NCI-H1092 (cell line): ENCODE measurements at places on chromosomes 13 and 19.

GRCh38 chr19:21566073-21566472 lies 60.7 kb downstream of the ZNF429 start:
- no peak for DNase-seq

GRCh38 chr13:104823071-104823470 lies 1712.4 kb downstream of the EFNB2 start:
- no peak for DNase-seq

DNA sequence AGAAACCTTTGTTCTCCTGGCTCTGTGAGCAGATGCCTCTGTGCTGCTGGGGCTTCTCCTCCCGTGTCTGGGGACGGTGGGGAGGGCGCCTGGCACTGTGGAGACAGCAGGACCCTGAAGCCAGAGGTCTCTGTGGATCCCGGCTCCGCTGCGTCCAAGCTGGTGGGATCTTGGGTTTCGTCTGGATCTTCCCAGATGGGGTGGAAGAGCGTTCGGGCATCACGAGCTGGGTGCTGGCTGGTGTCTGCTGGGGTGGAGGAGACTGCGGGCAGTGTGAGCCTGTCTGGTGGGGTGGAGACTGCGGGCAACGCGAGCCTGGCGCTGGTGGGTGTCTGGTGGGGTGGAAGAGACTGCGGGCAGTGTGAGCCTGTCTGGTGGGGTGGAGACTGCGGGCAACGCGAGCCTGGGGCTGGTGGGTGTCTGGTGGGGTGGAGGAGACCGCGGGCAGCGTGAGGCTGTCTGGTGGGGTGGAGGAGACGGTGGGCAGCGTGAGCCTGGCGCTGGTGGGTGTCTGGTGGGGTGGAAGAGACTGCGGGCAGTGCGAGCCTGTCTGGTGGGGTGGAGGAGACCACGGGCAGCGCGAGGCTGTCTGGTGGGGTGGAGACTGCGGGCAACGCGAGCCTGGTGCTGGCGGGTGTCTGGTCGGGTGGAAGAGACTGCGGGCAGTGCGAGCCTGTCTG lies 5.6 kb downstream of the TEX29 start:
- no peak for DNase-seq

DNA sequence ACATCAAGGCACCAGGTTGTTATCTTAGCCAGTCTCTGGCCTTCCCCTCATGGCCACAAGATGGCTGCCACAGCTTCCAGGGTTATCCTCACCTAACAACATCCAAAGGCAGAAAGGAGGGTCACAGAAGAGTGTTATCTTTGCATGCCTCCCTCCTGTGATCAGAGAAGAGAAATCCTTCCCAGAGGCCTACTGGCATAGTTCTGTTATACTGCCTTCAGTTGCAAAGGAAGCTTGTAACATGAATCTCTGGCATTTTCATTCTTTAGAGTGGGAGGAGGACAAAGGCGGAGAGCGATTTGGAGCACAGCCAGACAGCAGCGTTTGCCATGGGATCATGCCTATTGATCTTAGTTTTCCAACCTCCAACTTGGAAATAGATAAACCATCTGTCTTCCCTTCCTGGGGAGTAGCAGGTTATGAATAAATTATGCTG lies 135.7 kb downstream of the DNAJC15 start:
- peak; percentile 10 for DNase-seq

DNA sequence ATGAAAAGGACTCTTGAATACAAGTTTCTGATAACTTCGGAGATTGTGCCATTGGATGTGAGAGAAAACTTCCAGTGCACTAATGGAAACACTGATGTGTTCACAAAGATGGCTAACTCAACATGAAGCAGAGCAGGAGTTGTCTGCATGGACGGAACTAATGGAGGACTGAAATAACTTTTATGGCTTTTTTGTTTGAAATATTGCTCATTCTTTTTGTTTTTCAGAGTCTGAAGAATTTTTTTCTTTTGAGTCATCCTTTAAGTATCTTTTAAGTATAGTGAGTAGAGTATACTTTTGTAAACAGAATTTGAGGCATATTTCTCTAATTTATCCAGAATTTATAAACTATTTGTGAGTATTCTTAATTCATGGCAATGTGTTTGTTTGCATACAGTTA lies 25.7 kb downstream of the CRYL1 start:
- DNase-seq: no peak

- DNase-seq: no peak
These were observed 2.7 kb downstream of the CLEC4G start for GRCh38 chr19:7729211-7729610.

DNA sequence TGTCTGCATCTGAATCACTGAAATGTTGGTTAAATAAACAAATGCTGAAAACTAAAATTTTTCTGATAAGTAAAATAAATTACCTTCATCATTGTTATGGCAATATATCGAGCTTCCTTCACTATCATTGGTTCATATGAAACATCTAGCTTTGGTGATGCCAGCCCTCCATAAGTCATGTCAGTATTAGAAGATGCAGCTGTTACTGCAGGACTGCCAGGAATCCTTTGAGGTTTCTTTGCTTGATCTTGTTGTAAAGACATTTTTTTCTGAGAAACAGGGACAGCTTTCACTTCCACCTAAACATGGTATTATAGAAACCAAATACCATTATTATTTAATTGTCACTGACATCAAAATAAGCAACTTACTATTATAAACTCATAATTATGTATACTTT lies 123.7 kb upstream of the FBXL3 start:
- DNase-seq: no peak

GRCh38 chr19:10618846-10619245 lies 6.5 kb upstream of the SLC44A2 start:
- DNase-seq: no peak
